ENCODE measurements at places on chromosomes 7 and 10.

DNA sequence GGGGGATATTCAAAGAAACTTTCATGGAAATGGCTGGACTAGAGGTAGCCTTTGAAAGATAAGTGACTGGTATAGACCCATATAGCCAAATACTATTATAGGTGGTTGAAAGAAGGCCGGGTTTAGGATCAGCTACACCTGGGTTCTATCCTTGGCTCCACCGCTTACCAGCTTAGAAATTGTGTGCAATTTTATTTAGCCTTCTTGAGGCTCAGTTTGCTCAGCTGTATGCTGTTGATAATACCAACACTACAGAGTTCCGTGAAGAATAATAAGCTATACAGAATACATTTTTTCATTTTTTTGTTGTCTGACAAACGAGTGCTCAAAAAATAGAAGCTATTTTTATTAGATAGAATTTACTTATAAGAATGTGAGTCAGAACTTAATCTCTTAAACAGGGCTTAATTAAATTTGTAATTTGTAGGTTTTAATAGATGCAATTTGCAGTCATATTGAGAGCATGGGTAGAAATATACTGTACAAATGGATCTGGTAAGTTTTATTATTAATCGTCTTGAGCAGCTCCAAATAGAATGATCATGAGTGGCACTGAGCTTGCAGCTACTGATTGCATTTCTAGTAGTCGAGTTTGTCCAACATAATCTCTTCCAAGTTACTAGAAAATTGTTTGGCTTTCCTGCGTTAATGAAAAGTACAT, 164.3 kb upstream of the PHYHIPL start:
- DNase-seq = no peak

DNA sequence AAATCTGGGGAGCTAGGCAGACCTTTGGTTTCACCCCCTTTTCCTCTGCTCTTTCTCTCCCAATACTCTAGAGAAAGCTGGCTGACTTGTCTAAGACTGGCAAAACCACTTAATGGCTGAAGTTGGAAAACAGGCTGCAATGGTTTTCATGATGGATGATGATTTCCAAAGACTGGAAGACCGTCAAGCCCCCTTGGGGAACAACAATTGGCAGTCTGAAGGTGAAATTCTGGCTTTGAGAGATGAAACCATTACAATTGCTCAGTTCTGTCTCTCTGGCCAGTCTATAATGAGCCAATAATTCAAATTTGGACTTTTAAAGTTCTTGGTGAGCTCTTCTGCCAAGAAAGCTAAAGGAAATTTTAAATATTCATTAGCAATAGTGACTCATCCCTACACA, 680.5 kb downstream of the PARD3 start:
- DNase-seq = no peak

DNA sequence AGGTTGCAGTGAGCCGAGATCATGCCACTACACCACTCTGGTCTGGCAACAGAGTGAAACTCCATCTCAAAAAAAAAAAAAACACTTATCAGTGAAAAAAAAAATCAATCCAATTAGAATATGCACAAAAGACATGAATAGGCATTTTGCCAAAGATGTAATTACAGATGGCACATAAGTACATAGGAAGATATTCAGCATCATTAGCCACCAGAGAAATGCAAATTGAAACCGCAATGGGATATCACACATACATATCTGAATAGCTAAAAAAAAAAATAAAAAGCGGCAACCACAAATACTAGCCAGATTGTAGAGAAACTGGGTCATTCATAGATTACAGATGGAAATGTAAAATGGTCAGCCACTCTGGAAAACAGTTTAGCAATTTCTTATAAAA, 1310.8 kb downstream of the XPNPEP1 start:
- DNase-seq = peak; percentile 28

- DNase-seq = no peak
These were observed 317.7 kb downstream of the GLRX3 start for GRCh38 chr10:130453721-130454542.

- no peak for DNase-seq
These were observed 549.0 kb upstream of the LRRN3 start for GRCh38 chr7:110541962-110542361.

DNA sequence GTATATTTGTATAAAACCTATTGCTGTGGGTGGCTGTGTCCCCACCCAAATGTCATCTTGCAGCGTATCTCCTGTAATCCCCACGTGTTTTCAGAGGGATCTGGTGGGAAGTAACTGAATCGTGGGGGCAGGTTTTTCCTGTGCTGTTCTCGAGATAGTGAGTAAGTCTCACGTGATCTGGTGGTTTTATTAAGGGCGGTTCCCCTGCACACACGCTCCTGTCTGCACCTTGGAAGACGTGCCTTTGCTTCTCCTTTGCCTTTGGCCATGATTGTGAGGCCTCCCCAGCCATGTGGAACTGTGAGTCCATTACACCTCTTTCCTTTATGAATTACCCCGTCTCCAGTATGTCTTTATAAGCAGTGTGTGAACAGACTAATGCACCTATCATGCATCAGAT, 97.6 kb downstream of the DYNC2I1 start:
- DNase-seq = no peak

GRCh38 chr7:158271646-158272045, 316.0 kb downstream of the PTPRN2 start:
- no peak for DNase-seq

All from NCI-H526 (cell line).